ENCODE measurements at places on chromosomes 7 and 10. TPM values are rescaled to one million over a fixed set of nuclear protein-coding genes. Genes with fewer than 3 reads are reported as not detected.

PHYHIPL gene
- 2.1 TPM for polyA plus RNA-seq

TMEM130 gene
- polyA plus RNA-seq = 2.7 TPM

- no peak for DNase-seq
Observed at GRCh38 chr10:21926358-21926925, 77.1 kb downstream of the DNAJC1 start.

GRCh38 chr7:17939211-17939605 is 1.1 kb downstream of the SNX13 start:
- peak; percentile 10 for DNase-seq

- DNase-seq = no peak
Observed at GRCh38 chr7:84666651-84667050, 472.1 kb upstream of the SEMA3A start.

DNA sequence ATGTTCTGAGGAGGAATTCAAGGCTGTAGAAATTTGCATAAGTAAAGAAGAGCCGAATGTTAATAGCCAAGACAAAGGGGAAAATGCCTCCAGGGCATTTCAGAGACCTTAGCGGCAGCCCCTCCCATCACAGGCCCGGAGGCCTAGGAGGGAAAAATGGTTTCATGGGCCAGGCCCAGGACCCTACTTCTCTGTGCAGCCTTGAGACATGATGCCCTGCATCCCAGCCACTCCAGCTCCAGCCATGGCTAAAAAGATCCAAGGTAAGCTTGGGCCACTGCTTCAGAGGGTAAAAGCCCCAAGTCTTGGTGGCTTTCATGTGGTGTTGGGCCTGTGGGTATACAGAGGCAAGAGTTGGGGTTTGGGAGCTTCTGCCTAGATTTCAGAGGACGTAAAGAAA is 225.7 kb downstream of the ARHGAP12 start:
- DNase-seq = no peak

TYW1 gene
- 15.5 TPM for polyA plus RNA-seq

GRCh38 chr10:18238870-18239485 is 98.8 kb downstream of the CACNB2 start:
- peak; percentile 34 for DNase-seq

DNA sequence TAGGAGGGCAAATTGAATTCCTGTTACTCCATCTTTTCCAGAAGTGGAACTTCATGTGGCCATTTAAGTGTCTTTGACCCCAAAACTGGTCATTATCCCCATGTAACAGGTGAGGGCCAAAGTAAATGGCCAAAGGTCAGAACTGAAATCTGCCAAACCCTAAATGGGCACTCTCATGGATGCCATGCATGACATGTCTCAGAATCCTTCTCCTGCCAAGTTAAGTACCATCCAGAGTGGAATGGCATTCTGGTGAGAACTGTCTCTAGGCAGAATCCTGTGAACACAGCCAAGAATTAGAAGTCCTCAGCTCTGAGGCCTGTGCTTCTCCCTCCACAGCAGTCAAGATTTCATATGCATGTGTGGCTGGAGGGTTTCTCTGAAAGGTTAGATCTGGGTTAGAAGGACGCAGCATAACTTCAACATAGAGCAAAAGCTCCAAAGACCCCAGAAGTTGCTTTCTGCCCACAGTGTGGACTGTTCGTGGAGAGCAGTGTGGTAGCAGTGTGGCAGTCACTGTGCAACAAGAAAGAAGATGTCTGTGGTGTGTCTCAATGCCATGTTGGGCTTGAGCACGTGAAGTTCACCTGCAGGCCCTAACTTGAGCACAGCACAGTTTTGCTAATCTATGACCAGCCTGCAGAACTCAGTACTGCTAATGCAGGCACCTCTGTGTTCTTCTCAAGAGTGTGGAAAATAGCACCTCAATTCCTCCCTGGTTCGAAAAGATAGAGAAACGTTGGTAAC is 121.3 kb downstream of the ADCY1 start:
- no peak for DNase-seq

GRCh38 chr7:66047426-66047825 is 28.2 kb upstream of the ASL start:
- no peak for DNase-seq
